Left lung (tissue), 14 donors: ENCODE measurements at places on chromosomes 6 and 20.

DNA sequence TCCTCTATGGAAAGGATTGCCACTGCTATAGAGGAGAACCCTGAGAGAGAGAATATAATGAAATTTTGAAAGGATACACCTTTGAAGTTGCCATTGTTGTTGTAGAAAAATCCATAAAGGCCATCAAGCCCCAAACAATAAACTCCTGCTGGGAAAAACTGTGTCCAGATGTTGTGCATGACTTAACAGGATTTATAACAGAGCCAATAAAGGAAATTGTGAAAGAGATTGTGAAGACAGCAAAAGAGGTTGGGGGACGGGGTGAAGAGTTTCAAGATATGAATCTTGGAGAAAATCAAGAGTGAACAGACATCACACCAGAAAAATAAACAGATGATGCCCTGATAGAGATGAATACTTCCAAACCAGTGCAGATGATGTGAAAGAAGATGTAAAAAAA lies 396.4 kb downstream of the BCKDHB start:
- DNase-seq = no peak

DNA sequence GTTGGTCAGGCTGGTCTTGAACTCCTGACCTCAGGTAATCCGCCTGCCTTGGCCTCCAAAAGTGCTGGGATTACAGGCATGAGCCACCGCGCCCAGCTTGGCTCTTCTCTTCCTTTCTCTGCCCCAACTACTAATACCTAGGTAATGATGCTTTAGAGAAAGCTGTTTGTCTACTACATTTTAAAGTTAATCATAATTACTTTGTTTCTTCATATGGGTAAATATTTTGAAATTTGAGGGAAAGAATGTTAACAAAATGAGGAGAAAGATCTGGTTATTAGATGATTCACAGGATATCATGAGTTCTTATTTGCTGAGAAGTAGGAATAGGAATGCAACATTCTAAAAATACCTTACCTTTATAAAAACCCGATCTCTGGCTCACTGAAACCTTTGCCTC lies 18.4 kb upstream of the PTPRK start:
- no peak for DNase-seq

DNA sequence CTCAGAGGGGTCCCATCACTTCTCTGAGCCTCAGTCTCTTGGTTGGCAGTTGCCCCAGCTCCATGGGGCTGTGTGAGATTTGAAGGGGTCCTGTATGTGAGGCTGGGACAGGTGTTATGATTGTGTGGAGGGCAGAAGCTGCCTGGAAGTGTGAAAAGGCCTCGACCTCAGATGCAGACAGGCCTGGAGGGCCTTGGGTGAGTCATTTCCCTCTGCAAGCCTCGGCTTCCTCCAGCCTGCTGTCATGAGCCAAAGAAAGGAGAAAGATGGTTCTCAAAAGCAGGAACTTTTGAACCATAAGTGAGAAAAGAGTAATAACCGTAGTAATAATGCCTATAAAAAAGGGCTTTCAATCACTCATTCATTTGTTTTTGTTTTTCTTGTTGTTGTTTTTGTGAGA lies 37.5 kb downstream of the SNAI1 start:
- DNase-seq = no peak

- DNase-seq = no peak
Observed at GRCh38 chr20:46210672-46211330, 92.7 kb downstream of the CD40 start.

GRCh38 chr6:153108315-153108714 lies 22.8 kb downstream of the RGS17 start:
- no peak for DNase-seq

GRCh38 chr6:146805546-146806325 lies 207.0 kb downstream of the ADGB start:
- no peak for DNase-seq

DNA sequence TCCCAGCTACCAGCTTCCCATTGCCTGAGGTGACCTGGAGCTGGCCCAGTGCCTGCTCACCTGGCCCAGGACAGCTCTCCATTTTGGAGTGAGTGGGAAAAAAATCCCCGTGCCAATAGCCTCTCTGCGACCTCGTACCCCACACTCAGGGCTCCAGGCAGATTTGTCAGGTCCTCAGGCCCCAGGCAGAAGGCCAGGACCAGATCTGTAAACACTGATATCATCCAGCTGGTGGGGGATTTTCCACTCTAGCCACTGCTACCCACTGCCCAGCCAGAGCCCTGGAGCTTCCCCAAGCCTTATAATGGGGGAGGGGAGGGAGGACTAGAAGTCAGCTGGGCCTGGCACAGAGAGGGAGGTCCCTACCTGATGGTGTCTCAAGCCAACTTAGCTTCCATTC lies 1.3 kb upstream of the PGC start:
- DNase-seq = no peak

DNA sequence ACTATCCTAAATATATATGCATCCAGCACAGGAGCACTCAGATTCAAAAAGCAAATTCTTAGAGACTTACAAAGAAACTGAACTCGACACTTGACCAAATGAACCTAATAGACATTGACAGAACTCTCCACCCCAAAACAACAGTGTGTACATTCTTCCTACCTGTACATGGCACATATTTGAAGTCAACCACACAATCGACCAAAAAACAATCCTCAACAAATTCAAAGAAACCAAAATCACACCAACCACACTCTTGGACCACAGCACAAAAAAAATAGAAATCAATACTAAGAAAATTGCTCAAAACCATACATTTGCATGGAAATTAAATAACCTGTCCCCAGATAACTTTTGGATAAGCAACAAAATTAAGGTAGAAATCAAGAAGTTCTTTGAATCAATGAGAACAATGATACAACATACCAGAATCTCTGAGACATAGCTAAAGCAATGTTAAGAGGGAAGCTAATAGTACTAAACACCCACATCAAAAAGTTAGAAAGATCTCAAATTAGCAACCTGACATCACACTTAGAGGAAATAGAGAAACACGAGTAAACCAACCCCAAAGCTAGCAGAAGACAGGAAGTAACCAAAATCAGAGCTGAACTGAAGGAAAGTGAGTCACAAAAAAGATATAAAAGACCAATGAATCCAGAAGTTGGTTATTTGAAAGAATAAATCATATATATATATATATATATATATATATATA lies 12.5 kb upstream of the TREM1 start:
- no peak for DNase-seq

- no peak for DNase-seq
Observed at GRCh38 chr6:96963809-96964208, 39.3 kb downstream of the KLHL32 start.

DNA sequence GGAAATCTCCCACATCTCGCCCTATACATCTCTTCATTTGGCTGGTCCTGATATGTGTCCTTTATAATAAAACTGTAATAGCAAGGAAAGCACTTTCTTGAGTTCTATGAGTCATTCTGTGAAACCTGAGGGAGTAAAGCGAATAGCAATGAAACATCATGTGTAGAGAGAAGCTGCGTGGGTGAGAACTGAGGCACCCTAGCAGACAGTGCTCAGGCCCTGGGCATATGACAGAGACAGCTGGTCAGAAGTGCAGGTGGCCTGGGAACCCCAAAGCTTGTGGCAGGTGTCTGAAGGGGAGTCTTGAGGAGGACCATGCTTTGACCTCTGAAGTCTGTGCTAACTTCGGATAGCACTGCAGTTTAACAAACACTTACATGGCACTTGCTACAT lies 1.3 kb upstream of the BLOC1S5 start:
- no peak for DNase-seq

GRCh38 chr20:44361021-44361420 lies 5.5 kb downstream of the HNF4A start:
- no peak for DNase-seq

- no peak for DNase-seq
Observed at GRCh38 chr6:136403110-136403980, 113.7 kb upstream of the BCLAF1 start.

- DNase-seq = no peak
Observed at GRCh38 chr20:62732031-62732760, 23.6 kb downstream of the NTSR1 start.

DNA sequence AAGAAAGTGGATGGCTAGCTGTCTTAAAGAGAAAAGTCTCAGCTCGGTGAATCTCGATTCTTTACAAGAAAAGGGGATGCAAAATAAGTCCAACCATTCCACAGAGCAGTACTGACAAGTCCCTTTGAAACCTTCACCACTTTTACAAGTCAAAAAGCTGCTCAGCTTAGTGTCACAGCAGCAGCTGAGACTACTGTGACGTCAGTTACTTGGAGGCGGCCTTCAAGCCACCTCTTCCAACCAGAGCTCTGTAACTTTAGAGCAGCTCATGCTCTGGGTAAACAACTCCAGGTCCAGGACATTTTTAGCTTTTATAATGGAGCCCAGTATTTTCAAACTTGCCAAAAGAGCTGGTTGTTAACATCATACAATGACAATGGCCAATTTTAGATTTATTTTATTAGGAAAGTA lies at the start of gene KIAA0408:
TSS of gene KIAA0408 (minus strand) at position 159 of the 411 bp plus-strand sequence. CDS start 5,408 bp downstream, outside the sequence.
- DNase-seq = peak; percentile 95

DNA sequence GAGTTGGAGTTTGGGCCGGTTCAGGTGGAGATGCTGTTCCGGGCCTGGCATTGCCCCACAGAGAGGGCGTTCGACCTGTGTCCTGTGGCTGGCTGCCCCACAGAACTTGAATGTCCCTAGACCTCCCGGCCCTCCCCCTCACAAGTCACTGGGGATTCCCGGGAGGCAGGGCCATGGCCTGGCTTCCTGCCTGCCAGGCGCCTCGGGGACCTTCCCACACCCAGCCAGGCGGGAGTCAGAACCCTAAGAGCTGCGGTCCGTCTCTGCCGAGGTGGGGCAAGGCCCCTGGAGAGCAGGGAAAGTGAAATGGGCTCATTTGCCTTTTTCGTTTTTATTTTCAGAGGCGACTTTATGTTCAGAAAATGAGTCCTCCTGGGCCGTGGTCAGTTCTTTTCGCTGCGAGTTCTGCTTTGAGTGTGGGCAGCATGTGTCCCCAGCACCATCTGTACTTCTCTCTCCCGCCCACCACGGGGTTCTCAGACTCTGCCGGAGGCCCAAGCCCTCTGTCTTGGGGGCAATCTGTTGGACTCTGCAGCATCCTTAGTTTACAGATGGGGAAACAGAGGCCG lies 8.5 kb downstream of the RBM38 start:
- DNase-seq = no peak

DNA sequence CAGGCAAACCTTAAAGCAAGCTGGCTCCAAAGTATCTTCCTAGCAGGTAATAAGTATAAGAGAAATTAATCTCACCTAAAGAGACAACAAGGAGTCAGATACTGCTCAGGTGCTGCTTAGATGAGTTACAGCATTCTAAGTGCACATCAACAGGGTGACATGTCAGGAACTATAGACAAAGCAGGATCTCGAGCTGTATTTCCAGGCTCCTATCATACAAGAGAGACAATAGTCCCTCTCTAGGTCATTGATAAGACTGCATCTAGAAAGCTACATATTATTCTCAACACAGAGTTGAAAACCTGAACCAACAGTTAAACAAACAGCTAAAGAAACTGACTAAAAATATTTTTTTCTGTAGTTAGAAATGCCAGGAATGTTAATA lies 3.9 kb downstream of the PTPRK start:
- DNase-seq = no peak

DNA sequence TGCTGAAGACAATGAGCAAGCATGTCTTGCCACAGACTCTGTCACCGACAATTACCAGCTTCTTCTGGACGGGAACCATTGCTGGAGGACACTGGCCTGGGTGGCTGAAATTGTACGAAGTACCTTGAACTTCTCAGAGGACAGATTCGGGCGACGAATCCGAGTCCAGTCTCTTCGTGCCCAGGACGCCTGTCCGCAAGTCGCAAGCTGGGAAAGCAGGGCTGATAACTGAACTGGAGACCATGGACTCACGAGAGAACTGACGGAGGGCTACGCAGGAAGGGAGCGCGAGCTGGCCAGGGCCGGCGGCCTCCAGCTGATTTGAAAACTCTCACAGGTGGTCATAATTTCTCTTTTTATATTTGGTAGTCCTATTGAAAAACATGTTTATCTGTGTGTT lies 1229.5 kb upstream of the MAP3K7 start:
- no peak for DNase-seq

GRCh38 chr6:12420626-12421025 lies 130.5 kb downstream of the EDN1 start:
- no peak for DNase-seq

GRCh38 chr20:20712004-20712473 lies 405 bp downstream of the RALGAPA2 start:
- no peak for DNase-seq

DNA sequence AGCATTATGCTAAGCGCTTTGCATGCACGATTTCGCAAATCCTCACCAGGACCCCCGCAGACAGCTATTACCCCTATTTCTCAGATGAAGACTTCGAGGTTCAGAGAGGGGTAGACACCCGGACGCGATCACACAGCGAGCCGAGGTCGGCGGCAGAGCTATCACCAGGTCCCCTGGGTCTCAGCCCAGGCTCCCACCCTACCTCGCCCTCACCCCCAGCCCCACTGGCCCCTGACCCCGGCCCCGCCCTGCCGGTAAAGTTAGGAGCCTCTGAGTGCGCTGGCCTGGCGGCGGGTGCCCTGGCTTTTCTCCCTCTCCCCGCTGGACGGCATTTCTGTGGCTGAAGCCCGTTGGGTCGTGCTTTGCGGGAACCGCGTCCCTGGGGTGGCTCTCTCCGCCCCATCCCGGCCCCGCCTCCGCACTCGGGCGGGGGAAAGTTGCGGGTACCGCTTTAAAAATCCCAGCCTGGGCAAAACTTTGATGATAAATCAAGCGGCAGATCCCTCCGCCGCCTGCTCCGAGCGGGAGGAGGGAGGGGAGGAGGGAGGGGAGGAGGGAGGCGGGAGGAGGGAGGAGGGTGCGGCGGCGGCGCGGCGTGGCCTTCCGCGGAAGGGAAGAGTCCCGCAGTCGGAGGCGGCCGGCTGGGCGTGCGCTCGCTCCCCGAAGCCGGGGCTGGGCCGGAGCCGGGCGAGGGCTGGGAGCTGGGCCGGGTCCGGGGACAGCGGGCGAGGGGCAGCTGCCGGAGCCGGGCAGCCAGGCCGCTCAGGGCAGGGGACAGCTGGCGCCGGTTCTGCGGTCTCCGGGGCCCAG lies at the start of gene VSTM2L:
TSS of gene VSTM2L (plus strand) at position 624 of the 810 bp plus-strand sequence. CDS start 224 bp downstream, outside the sequence.
- DNase-seq = no peak

- DNase-seq = no peak
Observed at GRCh38 chr20:62133051-62133845, 9.9 kb downstream of the PSMA7 start.

DNA sequence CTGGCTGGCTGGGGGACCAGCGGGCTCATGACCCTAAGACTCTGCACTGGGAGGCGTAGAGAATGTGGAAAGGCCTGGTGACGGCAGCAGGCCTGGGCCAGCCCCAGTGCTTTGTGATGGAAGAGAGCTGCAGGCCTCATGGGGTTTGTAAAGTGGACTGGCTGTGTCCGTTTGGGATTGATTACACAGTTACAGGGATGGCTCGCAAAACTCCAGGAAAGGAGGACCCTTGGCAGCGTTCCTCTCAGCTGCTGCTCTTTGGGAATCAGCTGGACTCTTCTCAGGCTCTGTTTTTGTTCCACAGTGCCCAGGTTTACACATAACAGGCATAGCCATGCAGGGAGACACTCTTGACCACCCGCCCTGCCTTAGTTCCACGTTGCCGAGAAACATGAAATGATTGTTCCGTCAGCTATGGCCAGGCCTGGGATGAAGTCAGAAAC lies 89.0 kb downstream of the SLX4IP start:
- no peak for DNase-seq
